ENCODE measurements at places on chromosomes 4 and X.

- H3K27ac ChIP-seq: no peak overlapping the region
- H3K27me3 ChIP-seq: no peaks in the 10 kb centered on the region
- H3K36me3 ChIP-seq: peaks cover 3% of the 10 kb centered on the region
- H3K4me1 ChIP-seq: peaks cover 7% of the 10 kb centered on the region
- no peak overlapping the region for H3K4me3 ChIP-seq
- DNase-seq: no peak
These were observed 57.8 kb upstream of the PLAC8 start for GRCh38 chr4:83172371-83172770.

DNA sequence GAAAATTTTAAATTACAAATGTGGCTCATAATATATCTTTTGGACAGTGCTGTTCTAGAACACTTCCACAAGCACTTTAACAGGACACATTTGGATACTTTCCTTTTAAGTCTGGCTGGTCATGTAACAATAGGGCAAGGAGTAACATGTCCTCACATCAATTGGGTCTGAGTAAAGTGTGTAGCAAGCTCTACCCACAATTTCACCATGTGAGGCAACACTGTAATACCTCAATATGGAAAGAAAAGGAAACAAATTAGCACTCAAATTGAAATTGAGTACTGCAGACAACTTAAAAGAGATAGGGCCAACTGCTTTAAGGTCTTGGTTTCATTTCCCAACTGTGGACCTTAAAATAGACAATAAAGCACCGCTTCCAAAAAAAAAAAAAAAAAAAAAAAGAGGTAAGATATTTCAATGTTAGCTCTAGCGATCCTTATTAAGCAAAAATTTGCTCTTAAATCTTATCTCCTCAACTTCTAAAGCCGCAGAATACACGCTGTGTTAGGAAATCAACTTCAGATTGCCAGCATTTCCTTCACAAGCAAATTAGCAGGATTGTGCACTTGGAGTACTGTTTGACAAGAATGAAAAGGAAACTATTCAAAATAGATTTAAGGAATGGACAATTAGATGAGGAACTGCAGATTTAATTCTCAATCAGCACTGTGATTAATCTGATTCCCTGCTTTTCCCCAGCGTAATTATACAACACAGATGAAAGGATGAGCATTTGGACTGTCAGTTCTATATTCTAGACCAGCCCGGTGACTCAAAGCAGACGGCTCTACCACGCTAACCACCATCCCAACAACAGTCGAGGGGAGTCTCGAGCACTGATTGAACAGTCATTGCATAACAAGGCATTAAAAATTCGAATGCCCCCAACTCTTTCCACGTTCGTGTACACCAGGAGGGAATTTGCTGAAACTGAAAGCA lies 1.6 kb downstream of the CASK start:
- DNase-seq: peak; percentile 11
- H3K4me3 ChIP-seq: peak overlapping the region; percentile 95
- no peaks in the 10 kb centered on the region for H3K27me3 ChIP-seq
- no peaks in the 10 kb centered on the region for H3K36me3 ChIP-seq

- H3K27me3 ChIP-seq: peaks cover 21% of the 10 kb centered on the region
- no peak for DNase-seq
- H3K27ac ChIP-seq: no peak overlapping the region
These were observed 110.7 kb downstream of the AASDH start for GRCh38 chr4:56276547-56276946.

GRCh38 chrX:9416562-9417348 lies 48.1 kb upstream of the TBL1X start:
- no peak overlapping the region for H3K4me3 ChIP-seq
- DNase-seq: no peak
- H3K36me3 ChIP-seq: no peaks in the 10 kb centered on the region
- H3K27ac ChIP-seq: no peak overlapping the region
- H3K4me1 ChIP-seq: no peaks in the 10 kb centered on the region

- H3K27me3 ChIP-seq: no peaks in the 10 kb centered on the region
- DNase-seq: no peak
- H3K4me1 ChIP-seq: peaks cover 11% of the 10 kb centered on the region
- H3K4me3 ChIP-seq: no peak overlapping the region
- no peaks in the 10 kb centered on the region for H3K36me3 ChIP-seq
These were observed 157.5 kb upstream of the ATP6AP2 start for GRCh38 chrX:40423299-40423698.

DNA sequence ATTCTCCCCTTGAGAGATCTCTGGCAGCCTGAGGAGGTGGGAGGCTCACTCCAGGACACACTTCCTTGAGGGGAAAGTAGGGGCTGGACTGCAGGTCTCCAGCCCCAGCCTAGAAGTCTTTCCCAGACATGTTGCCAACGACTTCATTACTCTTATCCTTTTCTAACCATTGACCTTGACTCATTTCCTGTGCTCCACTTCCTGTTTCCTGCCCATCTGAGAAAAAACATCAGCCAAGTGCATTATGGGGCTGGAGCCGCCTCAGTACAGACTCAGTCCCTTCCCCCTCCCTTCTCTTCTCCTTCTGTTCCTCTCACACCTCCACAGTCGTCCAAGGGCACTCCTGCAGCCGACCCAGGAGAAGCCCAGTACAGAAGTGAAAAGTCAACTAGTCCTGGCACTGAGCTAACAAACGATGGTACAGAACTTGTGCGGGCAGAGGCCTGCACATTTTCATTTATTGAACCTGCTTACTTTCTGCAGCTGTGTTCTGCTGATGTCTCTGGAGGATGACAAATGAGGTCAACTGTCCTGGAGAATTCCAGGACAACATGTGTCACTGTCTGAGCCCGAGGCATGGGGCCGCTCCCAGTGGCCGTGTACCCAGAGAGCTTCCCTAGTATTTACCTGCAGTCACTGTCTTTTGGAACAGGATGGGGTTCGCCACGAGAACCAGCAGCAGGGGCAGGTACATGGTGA lies 20.1 kb downstream of the GPR143 start:
- H3K4me1 ChIP-seq: peaks cover 7% of the 10 kb centered on the region
- no peak overlapping the region for H3K4me3 ChIP-seq
- no peaks in the 10 kb centered on the region for H3K27me3 ChIP-seq
- no peak overlapping the region for H3K27ac ChIP-seq
- H3K36me3 ChIP-seq: no peaks in the 10 kb centered on the region

GRCh38 chrX:154058214-154058997 lies 38.7 kb upstream of the IRAK1 start:
- H3K4me3 ChIP-seq: no peak overlapping the region
- H3K27ac ChIP-seq: peak overlapping the region; percentile 85
- H3K4me1 ChIP-seq: peaks cover 48% of the 10 kb centered on the region
- peaks cover 18% of the 10 kb centered on the region for H3K36me3 ChIP-seq
- no peaks in the 10 kb centered on the region for H3K27me3 ChIP-seq
- no peak for DNase-seq

All from activated T-helper 1 cell treated with anti-CD3 and anti-CD28 coated beads, Interleukin-12 subunit alpha, Interleukin-12 subunit beta, Interleukin-2, Interleukin-4 antibody, amounts not matched to agents 30 ng/mL and 10 ng/mL and 1 ng/mL, durations not matched to agents 14 hours and 24 hours and 36 hours (primary cell).